Kasumi-1 (cell line): ENCODE measurements at places on chromosomes 6 and 20.

DNA sequence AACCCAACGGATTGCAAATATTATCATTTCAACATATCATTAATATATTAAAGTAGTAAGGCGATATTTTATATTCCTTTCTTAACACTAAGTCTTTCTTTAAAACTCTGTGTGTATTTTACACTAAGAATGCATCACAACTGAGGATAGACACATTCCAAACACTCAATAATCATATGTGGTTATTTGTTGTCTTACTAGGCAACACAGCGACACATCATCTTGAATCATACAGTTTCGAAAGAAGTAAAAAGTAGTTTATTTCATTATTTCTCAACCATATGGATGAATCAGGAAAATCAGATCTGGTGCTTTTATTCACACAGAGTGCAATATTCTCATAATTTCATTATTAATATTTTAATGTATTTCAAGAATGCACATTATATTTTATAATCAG lies 662.4 kb downstream of the EPHA7 start:
- no peak for DNase-seq

GRCh38 chr6:168671028-168671862 lies 230.3 kb downstream of the SMOC2 start:
- no peak for DNase-seq

DNA sequence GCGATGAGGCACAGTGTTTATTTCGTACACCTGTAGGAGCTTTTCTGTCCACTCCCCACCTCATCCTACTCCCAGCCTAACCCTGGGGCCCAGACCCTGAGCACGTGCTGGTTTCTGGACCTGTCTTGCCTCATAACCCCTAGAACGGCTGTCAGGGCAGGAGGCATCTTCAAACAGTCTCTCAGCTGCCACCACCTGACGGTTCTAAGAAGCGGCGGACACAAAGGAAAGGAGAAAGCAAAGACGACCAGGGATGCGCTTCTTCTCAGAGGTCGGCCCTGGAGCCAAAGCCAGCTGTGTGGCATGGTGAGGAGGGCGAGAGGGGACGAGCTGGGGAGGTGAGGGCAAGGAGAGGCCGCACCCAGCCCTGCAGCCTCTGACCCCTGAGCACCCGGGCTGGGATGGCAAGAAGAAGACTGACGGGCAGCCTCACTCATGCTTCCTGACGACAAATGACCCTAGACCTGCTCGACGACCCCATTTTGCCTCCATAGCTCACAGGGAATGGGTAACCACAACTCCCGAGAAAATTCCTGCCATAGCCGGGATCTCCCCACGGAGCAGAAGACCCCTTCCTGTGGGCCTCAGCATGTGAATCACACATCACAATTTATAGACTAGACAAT lies 62.1 kb downstream of the WDR27 start:
- no peak for DNase-seq

DNA sequence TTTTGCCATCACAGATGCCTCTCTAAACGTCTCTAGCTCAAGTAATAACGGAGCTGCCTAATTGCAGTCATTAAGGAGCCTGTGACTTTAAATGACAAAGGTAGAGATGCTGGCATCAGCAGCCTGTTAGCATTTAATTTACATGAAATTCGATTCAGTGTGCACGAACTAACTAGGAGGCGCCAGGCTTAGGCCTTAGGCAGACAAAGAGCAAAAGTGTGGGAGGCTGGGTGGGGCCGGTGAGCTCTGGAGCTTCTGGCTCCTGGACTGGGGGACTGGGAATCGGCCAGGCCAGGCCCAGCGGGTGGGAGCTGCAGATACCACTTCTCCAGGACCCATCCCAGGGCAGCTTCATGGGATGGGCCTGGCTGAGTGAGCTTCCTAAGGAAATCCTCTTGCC lies 170.0 kb upstream of the AGPAT4 start:
- DNase-seq: no peak

DNA sequence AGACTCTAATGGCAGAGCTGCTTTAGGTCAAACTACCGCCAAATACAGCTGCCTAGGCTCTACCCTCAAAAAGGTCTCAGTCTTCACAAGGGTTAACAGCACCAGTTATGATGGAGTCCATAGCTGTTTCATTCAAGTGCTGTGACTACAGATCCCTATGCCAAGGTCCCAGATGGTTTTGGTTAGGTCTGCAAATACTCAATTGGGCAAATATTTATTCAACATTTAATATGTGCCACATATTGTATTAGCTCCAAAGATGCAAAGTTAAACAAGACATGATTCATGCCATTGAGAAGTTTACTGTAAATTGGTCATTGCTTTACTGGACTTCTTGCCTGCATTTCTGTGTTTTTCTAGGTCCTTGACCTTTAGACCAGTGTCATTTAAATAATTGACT lies 55.8 kb upstream of the TFAP2D start:
- DNase-seq: no peak

- DNase-seq: no peak
Measured at GRCh38 chr6:13384966-13385365, 56.6 kb upstream of the TBC1D7 start.

GRCh38 chr6:161079566-161080262 lies 88.1 kb downstream of the MAP3K4 start:
- DNase-seq: no peak
